Fibroblast of villous mesenchyme (primary cell): ENCODE measurements at places on chromosomes 11 and 22. TPM values are rescaled to one million over a fixed set of nuclear protein-coding genes. Genes with fewer than 3 reads are reported as not detected.

OR8U1 gene
- not detected in 2 replicates for total RNA-seq

TRIM29 gene
- 0.86 and 1.3 TPM in 2 replicates for total RNA-seq

TSSK2 gene
- under 0.01 TPM in 1 of 2 replicates, not detected in the other for total RNA-seq

DGCR6L gene
- 47.1 and 63.1 TPM in 2 replicates for total RNA-seq

DNA sequence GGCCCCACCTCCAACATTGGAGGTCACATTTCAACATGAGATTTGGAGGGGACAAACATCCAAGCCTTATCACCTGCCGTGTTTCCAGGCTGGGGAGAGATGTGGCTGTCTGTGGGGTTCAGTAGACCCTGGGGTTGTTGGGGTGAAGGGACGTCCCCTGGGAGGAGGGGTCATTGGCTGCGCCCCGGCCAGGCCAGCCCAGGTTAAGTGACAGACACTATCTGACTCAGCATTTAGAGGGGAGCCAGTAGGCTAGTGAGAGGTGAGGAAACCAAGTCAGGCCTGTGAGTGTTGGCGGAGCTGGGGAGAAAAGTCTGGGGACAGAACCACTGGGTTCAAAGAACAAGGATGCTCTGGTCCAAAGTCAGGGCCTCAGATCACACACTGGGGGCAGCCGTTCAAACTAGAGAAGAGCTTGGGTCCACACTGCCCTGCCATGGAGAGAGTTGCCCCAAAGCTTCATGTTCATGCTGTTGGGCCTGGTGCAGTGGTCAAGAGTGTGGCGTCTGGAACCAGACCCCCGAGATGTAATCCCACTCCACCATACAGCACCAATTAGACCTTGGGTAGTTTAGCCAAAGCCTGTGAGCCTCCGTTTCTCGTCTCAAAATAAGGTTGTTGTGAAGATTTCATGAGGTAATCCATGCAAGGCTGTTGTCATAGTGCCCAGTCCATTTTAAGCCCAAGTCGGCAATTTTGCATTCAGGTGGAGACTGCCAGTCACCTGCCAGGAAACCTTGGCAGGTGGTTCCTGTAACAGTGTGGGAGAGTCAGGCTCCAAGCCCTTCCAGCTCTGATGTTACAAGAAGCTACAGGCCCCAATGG lies 1289.6 kb downstream of the TBC1D22A start:
- DNase-seq: no peak

- DNase-seq: no peak
Measured at GRCh38 chr22:24104307-24105012, 76.8 kb upstream of the SUSD2 start.

- DNase-seq: no peak
Measured at GRCh38 chr11:65786008-65786785, 666 bp upstream of the OVOL1 start.

GRCh38 chr11:17783878-17784277 lies 49.3 kb downstream of the KCNC1 start:
- DNase-seq: no peak

- no peak for DNase-seq
Measured at GRCh38 chr11:63619967-63620366, 5.7 kb upstream of the PLAAT3 start.

DNA sequence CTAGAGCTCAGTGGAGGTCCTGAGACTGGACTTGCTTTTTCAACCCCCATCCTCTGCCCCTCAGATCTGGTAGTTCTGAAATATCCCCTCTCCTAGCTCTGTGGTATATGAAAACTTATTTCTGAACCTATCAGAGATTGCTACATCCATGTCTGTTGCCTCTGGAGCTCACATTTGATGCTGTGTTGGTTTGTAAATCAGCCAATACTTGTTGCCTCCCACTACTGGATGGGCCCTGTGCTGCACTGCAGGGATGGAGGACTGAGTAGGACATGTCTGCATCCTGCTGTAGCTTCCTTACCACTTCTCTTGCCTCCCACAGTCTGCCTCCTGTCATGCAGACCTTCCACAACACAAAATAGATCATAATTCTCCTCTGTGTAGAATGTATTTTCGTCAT lies 5.2 kb downstream of the OLFML1 start:
- peak; percentile 55 for DNase-seq
